Omental fat pad (tissue), 4 donors: ENCODE measurements at places on chromosomes 6 and 20.

DNA sequence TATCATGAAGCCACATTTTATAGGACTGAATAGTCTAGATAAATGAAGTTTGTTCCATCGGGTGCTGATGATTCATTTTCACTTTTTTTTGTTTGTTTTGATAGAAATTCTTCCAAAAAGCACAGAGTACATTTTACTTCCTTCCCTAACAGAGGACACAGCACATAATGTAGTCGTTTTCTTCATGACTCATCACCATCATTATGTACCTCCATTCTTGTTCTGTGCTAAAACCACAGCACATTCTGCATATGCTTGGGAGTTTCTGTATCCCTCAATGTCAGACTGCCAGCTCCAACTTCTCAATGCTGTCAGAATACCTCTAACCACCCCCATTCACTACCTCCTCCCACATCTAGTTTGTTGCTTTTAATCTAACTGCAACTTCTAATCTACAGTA is 1004.9 kb upstream of the ADGRB3 start:
- DNase-seq: no peak

GRCh38 chr6:40128127-40128526 is 193.9 kb upstream of the MOCS1 start:
- DNase-seq: no peak

DNA sequence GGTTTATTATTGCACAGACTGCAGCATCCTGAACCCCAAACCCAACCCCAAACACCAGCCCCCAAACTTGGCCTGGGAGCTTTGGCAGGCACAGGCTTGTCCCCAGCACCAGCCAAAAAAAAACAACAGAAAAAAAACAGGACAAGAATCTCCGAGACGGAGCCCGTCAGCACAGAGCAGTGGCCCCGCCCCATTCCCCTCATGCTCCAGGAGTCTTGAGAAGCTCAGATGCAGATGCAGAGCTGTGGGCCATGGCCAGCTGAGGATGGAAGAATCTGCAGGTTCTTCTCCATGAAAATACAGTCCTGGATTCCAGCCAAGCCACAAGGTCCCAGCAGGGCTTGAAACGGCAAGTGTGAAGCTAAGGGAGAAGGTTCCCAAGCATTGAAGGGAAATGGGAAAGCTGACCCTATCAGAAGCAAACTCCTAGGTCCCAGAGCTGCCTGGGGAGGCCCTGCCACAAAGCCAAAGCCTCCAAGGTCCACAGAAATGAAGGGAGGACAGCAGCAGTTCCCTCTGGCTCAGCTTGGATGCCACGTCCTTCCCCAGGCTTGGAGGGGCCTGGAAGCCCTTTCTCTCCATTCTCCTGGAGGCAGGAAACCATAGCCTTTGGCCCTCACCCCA is 75.2 kb downstream of the JPH2 start:
- no peak for DNase-seq

DNA sequence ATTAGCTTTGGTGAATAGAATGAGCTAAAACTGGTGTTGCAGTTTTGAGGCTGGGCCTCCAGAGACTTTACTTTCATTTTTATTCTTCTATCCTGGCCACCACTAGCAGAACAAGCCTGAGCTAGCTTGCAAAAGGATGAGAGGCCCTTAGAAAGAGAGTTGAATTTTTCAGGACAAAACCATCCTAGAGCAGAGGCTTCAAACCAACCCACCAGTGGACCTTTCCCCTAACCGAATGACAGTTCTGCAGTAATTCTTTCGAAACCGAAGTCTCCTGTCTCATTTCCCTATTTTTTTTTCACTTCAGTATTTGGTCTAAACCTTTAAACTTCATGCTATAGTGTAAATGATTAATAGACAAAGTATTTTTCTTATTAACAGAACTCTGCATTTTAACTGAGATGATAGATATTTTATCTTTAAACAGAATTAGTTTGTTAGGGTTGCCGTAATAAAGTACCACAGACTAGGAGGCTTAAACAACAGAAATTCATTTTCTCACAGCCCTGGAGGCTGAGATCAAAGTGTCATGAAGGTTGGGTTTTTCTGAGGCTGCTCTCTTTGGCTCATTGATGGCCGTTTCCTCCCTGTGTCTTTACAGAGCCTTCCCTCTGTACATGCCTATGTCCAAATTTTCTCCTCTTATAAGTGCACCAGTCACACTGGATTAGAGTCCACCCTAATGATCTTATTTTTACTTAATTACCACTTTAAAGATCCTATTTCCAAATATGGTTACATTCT is 80.6 kb upstream of the PAK5 start:
- DNase-seq: no peak

DNA sequence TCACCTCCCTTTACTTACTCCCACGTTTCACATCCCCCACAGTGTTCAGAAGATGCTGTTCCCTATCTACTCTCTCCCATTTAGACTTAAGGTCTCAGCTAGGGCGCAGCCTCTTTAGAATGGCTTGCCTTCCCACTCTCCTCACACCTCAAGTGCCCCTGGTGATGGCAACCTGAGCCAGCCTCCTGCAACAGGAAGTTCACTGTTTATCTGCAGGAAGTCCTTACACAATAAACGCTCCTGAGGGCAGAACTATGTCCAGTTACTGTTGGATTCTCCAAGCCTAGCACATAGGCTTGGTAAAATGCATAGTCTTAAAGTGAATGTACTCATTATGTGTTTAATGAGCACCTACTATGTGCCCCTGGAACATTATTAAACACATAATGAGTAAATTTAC is 21.9 kb upstream of the RAB22A start:
- DNase-seq: no peak
